ENCODE measurements at places on chromosomes 16 and 17. TPM values are rescaled to one million over a fixed set of nuclear protein-coding genes. Genes with fewer than 3 reads are reported as not detected.

DNA sequence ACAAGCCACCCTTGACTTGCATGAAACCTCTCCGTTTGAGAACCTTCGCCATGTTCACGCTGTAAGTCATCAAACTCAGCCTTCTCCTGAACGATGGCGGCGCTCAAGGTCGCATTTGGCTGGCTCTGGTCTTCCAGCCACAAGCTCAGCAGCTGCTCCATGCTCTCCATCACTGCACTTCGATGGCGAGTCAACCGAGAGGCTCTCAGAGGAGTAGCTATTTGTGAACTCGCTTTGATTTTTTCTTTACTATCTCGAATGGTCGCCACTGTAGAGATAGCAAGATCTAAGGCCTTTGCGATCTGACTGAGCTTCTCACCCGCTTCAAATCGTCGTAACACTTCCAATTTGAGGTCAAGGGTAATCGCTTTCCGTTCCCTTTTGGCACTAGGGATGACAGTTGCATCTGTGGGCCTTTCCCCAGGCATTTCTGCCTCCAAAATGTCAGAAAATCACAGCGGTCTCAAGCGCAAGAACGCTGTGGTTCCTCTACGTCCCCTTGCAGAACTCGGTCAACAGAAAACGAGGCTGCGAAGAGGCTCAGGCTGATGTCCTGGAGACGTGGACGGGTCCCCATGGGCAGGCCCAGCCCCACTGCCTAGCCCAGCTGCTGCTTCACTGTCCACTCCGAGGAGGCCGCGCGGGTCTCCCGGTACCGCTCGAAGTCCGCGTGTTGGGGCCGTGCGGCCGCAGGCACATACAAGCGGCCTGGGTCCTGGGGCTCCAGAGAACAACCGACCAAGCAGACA is 23.1 kb downstream of the DEF8 start:
- peaks cover 7% of the 10 kb centered on the region for H3K4me1 ChIP-seq
- H3K36me3 ChIP-seq = no peaks in the 10 kb centered on the region
- H3K4me3 ChIP-seq = peak overlapping the region; percentile 84
- H3K27me3 ChIP-seq = no peaks in the 10 kb centered on the region
- H3K27ac ChIP-seq = peak overlapping the region; percentile 94

DNA sequence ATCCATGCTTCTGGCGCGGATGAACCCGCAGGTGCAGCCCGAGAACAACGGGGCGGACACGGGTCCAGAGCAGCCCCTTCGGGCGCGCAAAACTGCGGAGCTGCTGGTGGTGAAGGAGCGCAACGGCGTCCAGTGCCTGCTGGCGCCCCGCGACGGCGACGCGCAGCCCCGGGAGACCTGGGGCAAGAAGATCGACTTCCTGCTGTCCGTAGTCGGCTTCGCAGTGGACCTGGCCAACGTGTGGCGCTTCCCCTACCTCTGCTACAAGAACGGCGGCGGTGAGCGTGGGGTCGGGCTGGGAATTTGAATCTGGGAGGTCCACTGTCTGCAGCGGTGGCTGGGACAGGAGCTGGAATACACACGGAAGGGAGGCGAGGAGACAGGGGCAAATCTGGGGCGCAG is 904 bp downstream of the SLC6A2 start:
- no peaks in the 10 kb centered on the region for H3K36me3 ChIP-seq
- H3K4me3 ChIP-seq = peak overlapping the region; percentile 36
- peaks cover 33% of the 10 kb centered on the region for H3K27me3 ChIP-seq

Gene CFAP52
- 0.47 TPM for total RNA-seq

- no peaks in the 10 kb centered on the region for H3K4me1 ChIP-seq
- no peaks in the 10 kb centered on the region for H3K36me3 ChIP-seq
- no peaks in the 10 kb centered on the region for H3K27me3 ChIP-seq
Measured at GRCh38 chr16:71373073-71373472, 14.6 kb downstream of the CALB2 start.

GRCh38 chr16:79294568-79294967 is 306.0 kb downstream of the MAF start:
- no peak overlapping the region for H3K4me3 ChIP-seq
- H3K27ac ChIP-seq = no peak overlapping the region
- no peaks in the 10 kb centered on the region for H3K36me3 ChIP-seq
- H3K27me3 ChIP-seq = no peaks in the 10 kb centered on the region
- DNase-seq = no peak
- H3K4me1 ChIP-seq = no peaks in the 10 kb centered on the region

DNA sequence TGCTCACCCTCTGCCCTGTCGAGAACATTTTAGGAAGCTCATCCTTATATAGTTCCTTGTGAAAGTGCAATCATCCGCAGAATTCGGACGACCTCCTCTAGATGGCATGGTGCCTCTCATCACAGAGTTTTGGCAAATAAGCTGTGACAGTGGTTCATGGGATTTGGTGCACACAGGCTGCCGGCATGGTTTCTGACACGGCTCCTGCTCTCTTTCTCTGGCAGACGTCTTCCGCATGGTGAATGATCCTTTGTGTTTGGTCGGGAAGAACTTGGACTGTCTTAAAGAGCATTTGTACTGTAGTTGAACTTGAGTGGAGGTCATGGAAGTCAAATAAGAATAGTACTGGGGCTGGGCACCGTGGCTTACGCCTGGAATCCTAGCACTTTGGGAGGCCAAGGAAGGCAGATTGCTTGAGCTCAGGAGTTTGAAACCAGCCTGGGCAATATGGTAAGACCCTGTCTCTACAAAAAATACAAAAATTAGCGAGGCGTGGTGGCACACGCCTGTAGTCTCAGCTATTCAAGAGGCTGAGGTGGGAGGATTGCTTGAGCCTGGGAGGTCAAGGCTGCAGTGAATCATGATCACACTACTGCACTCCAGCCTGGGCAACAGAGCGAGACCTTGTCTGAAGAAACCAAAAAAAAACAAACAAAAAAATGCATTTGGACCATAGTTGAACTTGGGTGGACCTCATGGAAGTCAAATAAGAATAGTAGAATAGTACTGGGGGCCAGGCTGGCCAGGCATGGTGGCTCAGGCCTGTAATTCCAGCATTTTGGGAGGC is 34.7 kb upstream of the NAT9 start:
- H3K4me1 ChIP-seq = peaks cover 21% of the 10 kb centered on the region
- DNase-seq = no peak
- H3K4me3 ChIP-seq = no peak overlapping the region
- no peak overlapping the region for H3K27ac ChIP-seq
- no peaks in the 10 kb centered on the region for H3K27me3 ChIP-seq
- no peaks in the 10 kb centered on the region for H3K36me3 ChIP-seq

Gene TAT
- total RNA-seq = 0.11 TPM

Gene FBXW10
- not detected for total RNA-seq

- no peaks in the 10 kb centered on the region for H3K27me3 ChIP-seq
- H3K4me3 ChIP-seq = no peak overlapping the region
- peaks cover 41% of the 10 kb centered on the region for H3K4me1 ChIP-seq
- H3K27ac ChIP-seq = peak overlapping the region; percentile 81
Measured at GRCh38 chr16:11781773-11782172, 15.3 kb downstream of the ZC3H7A start.

DNA sequence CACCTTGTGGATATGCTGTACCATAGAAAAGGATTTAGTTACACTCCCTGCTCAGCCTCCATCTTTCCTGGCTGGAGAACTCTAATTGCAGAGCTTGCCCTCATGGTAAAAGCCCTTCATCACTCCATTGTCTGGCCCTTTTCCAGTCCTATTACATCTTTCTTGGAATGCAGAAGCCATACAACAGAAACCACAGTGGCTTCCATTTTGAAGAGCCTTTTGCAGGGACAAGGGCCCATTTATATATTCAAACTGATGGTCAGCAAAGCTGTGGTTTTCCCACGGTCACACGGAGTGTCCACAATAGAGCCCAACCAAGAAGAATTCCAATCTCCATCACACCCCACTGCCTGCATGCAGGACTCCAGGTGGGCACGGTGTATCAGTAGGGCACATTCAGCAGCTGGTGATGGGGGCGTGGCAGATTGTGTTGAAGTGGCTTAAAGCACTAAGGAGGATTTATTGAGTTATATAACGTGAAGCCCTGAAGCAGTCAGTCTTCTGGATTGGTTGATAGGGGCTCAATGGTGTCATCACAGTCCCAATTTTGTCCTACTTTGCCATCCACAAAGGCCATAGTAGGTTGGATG is 20.3 kb downstream of the COPRS start:
- H3K27me3 ChIP-seq = no peaks in the 10 kb centered on the region
- no peak for DNase-seq
- peaks cover 11% of the 10 kb centered on the region for H3K4me1 ChIP-seq
- no peaks in the 10 kb centered on the region for H3K36me3 ChIP-seq
- no peak overlapping the region for H3K27ac ChIP-seq

Gene WNT3
- total RNA-seq = 0.46 TPM

DNA sequence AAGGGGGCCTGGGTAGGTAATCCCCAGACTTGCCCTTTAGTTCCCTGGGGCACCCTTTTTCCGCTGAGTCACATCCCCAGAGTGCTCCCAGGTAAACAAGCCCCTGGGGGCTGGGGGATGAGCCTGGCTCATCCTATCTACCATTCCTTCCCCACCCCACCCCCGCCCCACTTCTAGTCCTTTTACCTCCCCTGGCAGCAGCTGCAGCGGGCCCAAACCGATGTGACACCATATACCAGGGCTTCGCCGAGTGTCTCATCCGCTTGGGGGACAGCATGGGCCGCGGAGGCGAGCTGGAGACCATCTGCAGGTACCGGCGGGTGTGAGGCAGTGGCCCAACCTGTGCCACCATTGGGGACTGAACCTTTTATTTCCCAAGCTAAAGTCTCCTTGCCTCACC is 860 bp downstream of the NRN1L start:
- no peak overlapping the region for H3K4me3 ChIP-seq
- H3K27me3 ChIP-seq = no peaks in the 10 kb centered on the region
- DNase-seq = no peak
- no peak overlapping the region for H3K27ac ChIP-seq

GRCh38 chr16:8087597-8088289 is 502.6 kb downstream of the TMEM114 start:
- H3K27ac ChIP-seq = no peak overlapping the region
- DNase-seq = no peak
- H3K4me3 ChIP-seq = no peak overlapping the region

GRCh38 chr17:58192612-58193011 is at the start of gene EPX:
EPX (plus strand) TSS chr17:58192726; CDS start chr17:58192847, 121 bp downstream.
- H3K4me3 ChIP-seq = no peak within 1 kb of the TSS
- peaks cover 7% of the 10 kb centered on the region for H3K27me3 ChIP-seq
- no peaks in the 10 kb centered on the region for H3K36me3 ChIP-seq
- H3K4me1 ChIP-seq = no peaks in the 10 kb centered on the region
- no peak within 1 kb of the TSS for H3K27ac ChIP-seq

Gene SLC9A5
- total RNA-seq = 0.28 TPM

- H3K36me3 ChIP-seq = no peaks in the 10 kb centered on the region
- no peak overlapping the region for H3K27ac ChIP-seq
- no peak for DNase-seq
Measured at GRCh38 chr16:77402672-77403071, 32.2 kb downstream of the ADAMTS18 start.

Gene LRRC36
- total RNA-seq = 0.83 TPM

DNA sequence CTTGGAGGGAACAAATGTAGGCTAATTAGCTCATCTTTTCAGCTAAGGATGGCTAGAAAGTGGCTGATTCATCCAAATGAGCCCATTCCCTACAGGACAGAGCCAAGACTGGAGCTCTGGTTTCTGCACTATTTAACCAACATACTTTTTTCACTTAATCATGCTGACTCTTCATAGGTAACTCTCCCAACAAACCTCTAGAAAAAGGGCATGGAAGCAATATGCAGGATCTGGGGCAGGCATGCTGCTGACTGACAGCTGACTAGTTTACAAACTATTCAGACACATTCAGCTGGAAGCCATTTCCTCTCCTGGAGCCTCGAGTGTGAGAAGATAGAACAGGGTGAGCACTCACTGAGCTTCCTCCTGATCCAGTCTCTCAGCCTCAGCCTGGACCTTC is 6.2 kb downstream of the BECN1 start:
- H3K4me3 ChIP-seq = no peak overlapping the region
- no peak overlapping the region for H3K27ac ChIP-seq
- H3K36me3 ChIP-seq = no peaks in the 10 kb centered on the region
- H3K4me1 ChIP-seq = peaks cover 2% of the 10 kb centered on the region
- no peaks in the 10 kb centered on the region for H3K27me3 ChIP-seq

Gene ITGAX
- total RNA-seq = 3.5 TPM

DNA sequence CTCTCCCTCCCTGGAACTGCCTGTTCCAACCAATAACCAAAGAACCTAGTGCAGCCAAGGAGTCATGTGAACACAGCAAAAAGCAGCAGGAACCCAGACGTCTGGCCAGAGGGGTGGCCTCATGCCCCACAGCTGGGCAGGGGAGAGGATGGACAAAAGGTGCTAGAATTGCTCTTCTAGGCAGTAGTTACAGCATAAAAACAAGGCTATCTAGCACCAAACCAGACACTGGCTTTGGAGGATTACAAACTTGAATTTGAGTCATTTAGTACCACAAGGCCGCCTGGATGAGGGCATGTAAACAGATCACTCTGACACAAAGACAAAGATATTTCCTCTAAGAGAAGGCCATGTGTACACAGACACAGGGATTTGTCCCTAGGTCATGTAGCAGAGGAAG is 423.3 kb upstream of the MAF start:
- DNase-seq = no peak
- no peak overlapping the region for H3K4me3 ChIP-seq
- H3K27ac ChIP-seq = no peak overlapping the region

DNA sequence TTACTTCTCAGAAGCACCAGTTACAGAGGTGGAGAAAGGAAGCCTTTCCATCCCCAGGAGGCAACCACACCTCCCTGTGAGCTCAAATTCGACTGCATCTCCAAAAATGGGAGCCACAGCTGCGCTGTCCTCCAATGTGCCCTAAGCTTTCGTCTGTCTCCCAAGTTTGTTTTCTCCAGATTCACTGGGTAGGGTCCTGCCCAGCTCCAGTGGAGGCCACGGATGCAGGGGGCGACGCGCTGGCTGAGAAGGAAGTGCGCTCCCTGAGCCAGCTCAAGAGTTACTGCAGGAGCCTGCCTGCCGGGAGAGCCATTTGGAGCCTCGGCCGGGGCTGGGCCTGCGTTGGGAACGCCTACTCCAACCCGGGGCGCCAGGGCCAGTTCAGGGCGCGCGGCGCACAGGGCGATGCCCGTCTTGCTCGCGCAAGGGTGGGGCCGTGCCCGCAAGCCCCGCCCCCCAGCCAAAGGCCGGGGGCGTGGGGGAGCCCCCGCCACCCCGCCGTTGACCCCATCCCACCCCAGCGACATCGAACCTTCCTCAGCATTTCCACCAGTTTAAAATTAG is 19.5 kb downstream of the SIAH1 start:
- peak overlapping the region; percentile 41 for H3K4me3 ChIP-seq
- peak; percentile 90 for DNase-seq
- peak overlapping the region; percentile 78 for H3K27ac ChIP-seq
- H3K4me1 ChIP-seq = peaks cover 18% of the 10 kb centered on the region

DNA sequence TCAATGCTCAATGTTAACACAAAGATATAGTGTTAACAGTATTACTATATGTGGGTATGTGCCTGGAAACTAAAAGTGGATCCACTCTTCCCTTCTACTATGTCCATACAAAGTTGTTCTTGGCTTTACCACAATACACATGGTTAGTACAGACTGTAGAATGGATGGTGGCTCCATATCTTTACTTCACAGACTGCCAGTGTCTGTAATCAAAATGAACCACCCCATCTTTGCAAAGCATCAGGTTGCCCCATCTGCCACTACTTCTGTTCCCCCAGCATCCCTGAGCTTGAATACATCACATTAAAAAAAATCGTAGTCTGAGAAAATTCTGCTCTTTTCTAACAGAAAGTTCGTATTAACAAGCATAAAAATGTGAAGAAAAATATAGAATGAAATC is 30.0 kb downstream of the USP32 start:
- H3K27me3 ChIP-seq = no peaks in the 10 kb centered on the region
- no peak overlapping the region for H3K27ac ChIP-seq
- H3K36me3 ChIP-seq = no peaks in the 10 kb centered on the region
- no peak for DNase-seq

Gene C16orf86
- 15.6 TPM for total RNA-seq

- H3K4me3 ChIP-seq = no peak overlapping the region
- H3K4me1 ChIP-seq = peaks cover 24% of the 10 kb centered on the region
- no peak overlapping the region for H3K27ac ChIP-seq
- H3K36me3 ChIP-seq = no peaks in the 10 kb centered on the region
- no peak for DNase-seq
Measured at GRCh38 chr17:68289936-68290267, 1.0 kb downstream of the SLC16A6 start.

Gene METTL2A
- total RNA-seq = 31.2 TPM

All from adrenal gland (tissue), 19 donors.